ENCODE measurements at places on chromosomes 2 and 18.

GRCh38 chr2:164538240-164538866 lies 82.9 kb downstream of the GRB14 start:
- peak; percentile 57 for DNase-seq

GRCh38 chr2:155747531-155747930 lies 585.0 kb downstream of the NR4A2 start:
- no peak for DNase-seq

DNA sequence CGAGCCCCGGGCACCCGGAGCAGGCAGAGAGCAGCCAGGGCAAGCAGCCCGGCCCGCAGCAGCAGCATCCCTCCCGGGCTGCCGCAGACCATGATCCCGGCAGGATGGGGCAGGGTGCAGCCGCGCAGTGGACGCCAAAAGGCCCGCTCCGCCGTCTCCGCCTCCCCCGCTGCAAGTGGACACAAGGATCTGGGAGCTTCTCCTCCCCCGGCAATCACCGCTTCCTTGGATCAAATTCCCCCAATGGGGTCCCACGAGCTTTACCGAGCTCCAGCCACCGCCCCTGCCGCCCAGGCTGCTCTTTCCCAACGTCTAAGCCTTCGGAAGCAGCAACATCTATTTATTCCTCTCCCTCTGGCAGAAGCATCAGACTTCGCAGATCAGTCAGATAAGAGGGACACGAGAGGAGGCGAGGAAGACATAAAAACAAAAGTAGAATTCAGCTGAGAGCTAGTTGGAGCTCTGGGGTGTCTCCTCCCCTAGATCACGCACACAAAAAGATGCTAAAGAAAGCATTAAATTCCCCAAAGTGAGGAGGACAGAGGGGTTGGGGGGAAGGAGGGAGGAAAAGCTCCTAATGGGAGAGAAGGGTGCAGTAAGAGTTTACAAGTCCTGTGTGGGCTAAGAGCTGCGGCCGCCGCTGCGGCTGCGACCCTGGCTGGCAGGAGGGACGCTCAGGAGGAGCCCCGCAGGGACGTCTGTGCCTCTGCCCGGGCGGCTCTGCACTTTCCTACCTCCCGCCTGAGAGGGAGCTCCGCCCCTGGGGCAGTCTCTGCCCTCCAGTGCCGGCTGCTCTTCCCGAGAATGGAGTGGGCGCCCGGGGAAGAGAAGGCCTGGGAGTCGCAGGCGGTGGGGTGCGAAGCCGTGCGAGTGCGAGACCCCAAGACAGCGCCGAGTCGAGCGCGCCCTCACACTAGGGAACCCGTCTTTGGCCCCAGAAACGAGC lies at the start of gene FRZB:
FRZB (minus strand) TSS at position 177 of the 946 bp plus-strand sequence; CDS start at position 92, 85 bp downstream.
- peak; percentile 18 for DNase-seq

- DNase-seq = no peak
These were observed 85.1 kb downstream of the TMEM131 start for GRCh38 chr2:97910403-97911205.

DNA sequence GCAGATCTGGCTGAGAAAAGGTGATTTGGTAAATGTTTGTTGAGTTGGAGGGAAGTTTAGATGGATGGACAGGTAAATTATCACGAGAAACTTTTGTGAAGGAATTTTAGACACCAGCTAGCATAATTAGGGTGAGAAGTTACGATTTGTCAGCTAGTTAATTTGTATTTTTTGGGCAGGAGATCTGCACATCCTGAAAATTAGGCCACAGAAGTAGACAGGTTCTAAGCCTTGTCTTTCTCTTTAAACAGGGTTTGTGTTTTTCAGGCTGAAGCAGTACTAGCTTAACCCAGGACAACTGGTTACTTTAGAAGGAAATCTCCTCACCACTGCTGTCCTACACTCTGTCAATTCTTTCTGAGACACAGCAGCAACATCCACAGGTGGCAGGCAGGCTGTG lies 49.1 kb downstream of the DDX1 start:
- DNase-seq = no peak

DNA sequence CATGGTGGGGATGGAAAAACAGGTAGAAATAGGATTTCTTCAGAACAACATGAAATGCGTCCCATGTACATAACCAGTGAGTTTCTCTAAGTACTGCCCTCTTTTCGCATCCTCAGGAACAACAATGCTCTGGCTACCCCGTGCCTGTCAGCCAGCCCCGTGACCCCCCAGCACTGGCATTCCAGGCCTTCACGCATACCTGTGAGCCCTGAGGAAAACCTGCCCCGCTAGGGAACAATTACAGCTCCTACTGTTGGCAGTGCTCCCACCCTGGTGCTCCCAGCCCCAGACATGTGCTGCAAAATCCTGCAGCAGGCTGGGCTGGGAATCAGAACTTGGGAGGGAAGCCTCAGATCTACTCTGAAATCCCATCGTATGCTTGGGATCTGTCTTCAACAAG lies 9.1 kb downstream of the SMAD7 start:
- no peak for DNase-seq

DNA sequence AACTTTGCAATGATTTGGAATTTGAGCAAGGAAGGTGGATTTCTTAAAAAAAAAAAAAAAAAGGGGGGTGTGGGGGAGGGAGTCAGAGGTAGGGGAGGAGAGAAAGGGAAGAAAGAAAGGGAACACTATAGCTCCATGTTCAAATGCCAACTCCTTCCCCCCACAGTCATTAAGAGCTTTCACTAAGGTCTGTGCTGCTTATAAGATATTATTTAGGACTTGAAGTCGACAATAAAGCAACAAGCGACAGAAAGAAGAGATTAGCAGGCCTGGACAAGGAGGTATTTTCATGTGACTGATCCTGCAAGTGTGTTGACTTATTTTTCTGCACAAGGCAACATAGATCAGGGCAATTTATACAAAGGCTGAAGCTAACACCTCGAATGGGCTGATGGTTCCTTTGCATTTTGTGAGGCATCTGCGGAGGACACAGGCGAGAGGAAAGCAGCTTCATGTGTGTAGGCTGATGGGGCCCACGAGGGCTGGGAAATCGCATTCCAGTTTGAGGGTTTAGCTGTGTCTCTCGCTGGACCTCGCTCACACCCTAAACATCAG lies 382.0 kb downstream of the SOX11 start:
- DNase-seq = no peak

DNA sequence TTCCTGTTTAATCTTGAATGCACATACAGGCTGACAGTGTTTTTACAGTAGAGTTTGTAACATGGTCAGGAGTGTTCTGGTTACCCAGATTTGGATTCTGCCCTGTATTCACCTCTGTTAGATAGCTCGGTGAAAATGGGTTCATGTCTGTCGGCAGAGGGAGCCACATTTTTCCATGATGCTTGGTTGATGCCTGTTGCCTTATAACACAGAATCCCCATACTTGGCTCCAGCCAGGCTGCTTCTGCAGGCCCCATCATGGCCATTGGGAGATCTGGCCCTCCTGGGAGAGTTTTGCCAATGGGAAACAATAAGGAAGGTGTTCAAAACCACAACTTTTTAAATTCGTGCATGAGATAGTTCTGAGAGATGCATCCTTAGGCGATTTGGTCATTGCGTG lies 78.1 kb downstream of the WDSUB1 start:
- no peak for DNase-seq

DNA sequence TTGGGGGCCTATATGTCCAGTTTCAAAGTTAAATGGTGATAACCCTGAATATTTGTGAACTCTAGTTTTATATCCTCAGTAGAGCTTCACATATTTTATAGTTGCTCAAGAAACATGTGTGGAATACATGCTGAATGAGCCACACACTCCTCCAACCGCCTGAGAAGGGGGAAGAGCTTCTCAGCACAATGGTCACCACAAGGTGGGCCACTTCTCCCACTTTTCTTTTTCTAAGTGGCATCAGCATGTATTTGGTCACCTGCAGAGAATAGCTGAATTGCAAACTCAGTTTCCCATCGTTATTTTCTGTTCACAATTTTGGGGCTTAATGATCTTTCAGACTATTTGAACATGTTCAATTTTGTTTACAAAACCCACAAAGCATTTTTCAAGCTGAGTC lies 340.5 kb downstream of the PARD3B start:
- DNase-seq = no peak

DNA sequence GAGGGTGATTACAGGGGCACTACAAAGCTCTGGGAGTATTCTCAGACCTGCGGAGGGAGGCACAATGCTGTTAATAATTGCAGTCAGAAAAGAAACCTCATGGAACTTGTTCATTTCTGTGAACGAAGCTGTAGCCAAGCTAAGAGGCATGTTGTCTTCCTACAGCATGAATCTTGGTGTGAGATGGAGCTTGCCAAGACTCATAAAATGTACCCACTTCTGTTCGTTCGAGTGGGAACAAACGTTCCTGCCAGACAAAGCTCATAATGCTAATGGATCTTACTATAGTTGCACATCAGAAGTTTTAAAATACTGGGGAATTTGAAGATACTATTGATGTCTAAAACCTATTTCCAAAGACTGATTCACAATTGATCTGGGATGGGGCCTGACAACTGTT lies 489.1 kb downstream of the ZEB2 start:
- DNase-seq = peak; percentile 48

- DNase-seq = no peak
These were observed 61.2 kb upstream of the FZD5 start for GRCh38 chr2:207830778-207831438.

DNA sequence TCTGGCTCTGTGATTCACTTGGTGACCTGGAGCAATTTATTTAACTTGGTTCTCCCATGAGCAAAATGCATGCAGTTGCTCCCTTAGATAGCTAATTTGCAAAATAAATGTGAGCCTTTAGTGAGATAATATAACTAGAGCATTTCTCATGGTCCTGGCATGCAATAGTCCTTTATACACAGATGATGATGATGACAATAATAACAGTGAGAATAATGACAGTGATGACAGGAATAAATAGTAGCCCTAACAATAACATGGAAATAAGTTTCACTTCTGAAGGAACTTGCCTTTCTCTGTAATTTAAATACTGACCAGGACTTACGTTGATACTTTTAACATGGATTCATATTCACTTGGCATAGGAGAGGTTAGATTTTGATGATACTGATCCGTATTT lies 49.2 kb downstream of the LPIN1 start:
- DNase-seq = no peak

DNA sequence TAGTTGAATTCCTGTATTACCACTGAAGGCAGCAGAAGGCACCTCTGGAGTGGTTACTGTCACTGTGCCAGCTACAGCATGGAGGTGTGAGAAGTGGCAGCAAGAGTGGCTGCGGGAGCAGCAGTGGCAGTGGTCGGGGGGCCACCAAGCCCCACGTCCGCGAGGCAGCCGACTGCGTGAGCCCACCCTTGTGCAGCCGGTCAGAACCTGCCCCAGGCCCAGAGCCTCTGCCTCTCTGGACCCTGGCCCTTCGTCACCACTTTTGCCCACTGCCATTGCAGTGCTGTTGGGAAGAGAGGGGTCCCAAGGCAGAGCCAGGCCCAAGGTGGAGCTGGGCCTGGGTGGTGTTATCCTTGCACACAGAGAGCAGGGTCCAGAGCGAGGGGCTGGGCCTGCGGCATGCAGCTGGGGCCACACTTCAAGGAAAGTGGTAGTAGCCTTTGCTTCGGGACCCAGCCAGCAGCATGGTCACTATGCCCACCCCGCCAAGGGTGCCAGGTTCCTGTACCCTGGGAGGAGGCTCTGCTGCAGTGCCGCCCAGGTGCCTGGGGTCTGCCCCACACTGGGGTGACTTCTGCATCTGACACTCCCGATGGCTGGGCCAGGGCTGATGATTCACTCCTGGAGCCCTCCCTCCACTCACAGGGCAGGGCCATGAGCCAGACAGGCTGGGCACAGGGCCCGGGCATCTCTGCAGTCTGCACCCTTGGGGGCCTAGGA lies 450.1 kb upstream of the LRATD1 start:
- no peak for DNase-seq

GRCh38 chr2:3738454-3738853 lies 35.1 kb downstream of the DCDC2C start:
- DNase-seq = no peak

DNA sequence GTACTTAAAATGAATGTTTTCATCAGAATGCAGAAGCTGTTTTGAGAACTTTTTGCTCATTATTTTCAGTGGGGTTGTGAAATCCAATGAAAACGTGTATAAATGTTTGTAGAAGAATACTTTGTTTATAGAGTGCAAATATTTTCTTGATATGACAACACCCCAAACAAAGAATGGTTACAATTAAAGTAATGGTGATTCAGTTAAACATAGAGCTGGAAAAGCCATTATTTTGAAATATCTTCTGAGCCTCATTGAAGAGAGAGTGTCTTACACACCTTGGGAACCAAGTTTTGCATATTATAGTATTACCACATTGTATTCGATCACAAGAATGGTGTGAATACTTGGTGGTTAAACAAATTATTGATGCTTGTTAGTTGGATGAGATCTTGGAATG lies 48.7 kb downstream of the SPTBN1 start:
- DNase-seq = no peak

DNA sequence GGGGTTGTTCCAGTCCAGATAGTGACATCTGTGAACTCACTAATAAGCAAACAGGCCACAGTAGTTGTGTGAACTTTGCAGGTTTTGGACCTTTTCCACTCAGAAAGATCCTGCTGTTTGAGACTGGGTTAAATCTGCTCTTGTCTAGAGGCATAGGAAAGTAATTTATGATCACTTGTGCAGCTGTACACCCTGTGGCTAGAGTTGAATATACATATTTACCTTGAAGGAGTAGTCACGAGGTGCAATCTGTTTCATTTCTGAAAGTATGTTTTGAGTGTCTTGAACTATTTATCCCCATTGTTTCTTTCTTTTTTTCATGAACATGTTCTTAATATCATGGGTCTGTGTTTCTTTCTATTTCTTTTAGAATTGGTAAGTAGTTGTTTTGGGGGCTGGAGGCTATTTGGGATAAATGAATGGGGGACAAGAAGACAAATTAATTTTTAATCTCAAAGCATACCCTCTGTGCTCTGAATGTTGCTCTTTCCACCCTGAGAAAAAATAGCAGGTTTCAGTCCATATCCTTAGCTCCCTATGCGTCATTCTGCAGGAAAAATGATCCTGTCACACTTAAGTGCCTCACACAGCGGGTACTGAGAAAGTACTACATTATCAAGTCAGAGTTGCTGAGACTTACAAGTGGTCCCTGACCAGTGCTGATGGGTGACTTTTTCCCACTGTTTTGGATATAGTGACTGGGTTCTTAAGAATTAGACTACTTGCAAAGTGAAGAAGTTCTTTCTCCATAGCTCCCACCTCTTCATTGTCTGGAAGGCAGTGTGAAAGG lies 28.2 kb downstream of the DCC start:
- DNase-seq = no peak

DNA sequence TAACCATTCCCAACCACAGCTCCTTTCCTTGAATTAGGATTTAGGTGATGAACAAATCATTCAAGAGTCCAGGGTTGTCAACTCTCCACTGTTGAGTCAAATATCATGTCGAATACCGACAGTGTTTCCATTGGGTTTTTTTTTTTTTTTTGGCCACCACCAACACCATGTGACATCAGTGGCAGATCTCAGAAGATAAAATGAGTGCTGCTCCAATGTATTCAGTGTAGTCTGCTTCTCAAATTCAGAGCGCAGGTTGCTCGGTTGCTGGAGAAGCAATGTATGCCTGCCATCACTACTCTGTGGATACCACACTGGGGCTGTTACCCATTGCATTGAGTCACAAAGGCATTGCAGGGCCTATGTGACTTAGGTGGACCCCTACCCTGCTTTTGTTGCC lies 10.8 kb upstream of the ATL2 start:
- no peak for DNase-seq

- DNase-seq = no peak
These were observed 167.2 kb upstream of the RBBP8 start for GRCh38 chr18:22765896-22766295.

- no peak for DNase-seq
These were observed 360.7 kb upstream of the CWC22 start for GRCh38 chr2:180367815-180368214.

All from Ammon's horn (tissue), 1 donor.